ENCODE measurements at places on chromosomes 7 and 10.

GRCh38 chr7:35875292-35875691 is 74.4 kb downstream of the SEPTIN7 start:
- DNase-seq = no peak

GRCh38 chr7:128164061-128164954 is 76.8 kb upstream of the LEP start:
- no peak for DNase-seq

GRCh38 chr7:76372984-76373833 is 14.4 kb upstream of the YWHAG start:
- DNase-seq = no peak

GRCh38 chr7:74581916-74582440 is 75.5 kb upstream of the GTF2I start:
- DNase-seq = no peak

DNA sequence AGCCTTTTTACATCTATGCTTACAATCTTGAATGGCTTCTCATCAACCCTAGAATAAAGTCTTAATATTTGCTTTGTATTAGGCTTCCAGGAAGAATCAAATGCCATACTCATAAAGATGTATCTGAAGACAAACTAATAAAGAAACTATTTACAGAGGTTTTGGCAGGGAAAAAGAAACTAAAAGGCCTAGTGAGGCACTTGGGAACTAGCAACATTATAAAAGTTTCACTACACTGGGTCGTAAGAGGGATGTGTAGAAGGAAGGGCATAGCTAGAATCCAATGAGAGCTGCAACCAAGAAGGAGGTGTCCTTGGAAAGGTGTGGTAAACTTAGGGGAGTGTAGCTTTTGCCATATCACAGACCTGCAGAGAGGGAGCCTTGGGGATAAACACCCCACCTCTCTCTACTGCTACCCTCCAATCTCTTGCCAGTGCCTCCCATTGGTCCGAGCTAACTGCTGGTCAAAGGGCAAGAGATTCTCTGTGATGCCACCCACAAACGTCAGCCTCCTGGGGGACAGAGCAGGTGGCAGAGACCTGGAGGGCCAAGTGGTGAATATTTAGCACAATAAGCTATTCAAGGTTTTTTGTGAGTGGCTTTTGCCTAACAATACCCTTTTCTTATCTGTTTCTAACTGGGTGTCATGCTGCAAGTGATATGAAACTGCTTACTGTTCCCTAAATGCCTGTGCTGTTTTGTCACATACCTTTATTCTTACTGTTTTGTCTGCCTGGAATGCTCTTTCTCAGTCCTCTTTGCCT is 60.7 kb downstream of the CPED1 start:
- no peak for DNase-seq

DNA sequence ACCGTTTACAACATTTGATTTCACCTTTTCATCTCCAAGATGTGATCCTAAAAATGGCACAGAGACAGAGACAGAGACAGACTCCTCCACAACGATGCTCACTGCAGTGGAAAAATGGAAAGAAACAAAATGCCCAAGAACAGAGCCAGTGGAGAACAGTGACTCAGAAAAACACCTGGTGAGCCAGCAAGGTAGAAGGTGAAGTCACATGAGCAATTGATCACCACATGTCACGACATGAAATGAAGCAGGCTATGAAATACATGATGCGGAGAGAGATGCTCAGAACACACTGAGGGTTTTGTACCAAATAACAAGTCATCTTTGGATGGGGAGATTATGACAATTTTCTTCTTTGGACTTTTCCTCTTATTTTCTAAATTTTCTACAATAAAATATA is 3.5 kb downstream of the MSMB start:
- DNase-seq = no peak

DNA sequence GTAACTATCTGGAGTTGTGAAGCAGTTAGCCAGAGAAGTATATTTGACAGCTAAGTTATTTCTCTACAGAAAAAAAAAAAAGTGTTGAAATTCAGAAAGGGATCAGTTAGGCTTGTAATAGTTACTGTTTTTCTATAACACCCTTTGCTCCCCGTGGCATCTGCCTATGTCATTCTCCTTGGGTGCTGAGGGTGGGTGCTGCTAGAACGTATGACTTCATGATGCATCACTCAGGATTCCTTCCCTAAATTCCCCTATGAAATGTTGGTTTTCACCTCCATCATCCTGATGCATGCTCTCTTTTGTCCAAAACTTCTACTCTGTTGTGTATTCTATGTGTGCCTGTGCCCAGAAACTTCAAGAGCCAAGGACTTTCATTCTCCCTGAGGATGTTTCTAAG is 536.4 kb downstream of the GRM8 start:
- DNase-seq = no peak
